ENCODE measurements at places on chromosomes 12 and 14. TPM values are rescaled to one million over a fixed set of nuclear protein-coding genes. Genes with fewer than 3 reads are reported as not detected.
A peak's percentile ranks its signal among the peaks of the same experiment; 100 is the strongest.

DNA sequence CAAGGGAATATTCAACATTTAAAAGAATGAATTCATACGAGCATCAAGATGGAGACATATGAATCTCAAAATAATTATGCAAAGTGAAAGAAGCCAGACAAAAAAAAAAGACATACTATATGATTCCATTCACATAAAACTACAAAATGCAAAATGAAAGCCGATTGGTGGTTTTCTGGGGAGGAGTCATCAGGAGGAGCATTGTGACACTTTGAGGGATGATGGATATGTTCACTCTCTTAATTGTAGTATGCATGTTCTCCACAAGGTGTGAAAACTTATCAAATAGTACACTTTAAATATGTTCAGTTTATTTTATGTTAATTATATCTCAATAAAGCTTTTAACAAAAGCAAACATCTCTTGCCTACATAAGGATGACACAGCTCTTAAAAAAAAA is 13.5 kb downstream of the OLR1 start:
- H3K27me3 ChIP-seq: peaks cover 30% of the 10 kb centered on the region
- no peak overlapping the region for H3K4me3 ChIP-seq
- H3K36me3 ChIP-seq: no peaks in the 10 kb centered on the region

- H3K4me1 ChIP-seq: peaks cover 93% of the 10 kb centered on the region
- H3K36me3 ChIP-seq: peaks cover 96% of the 10 kb centered on the region
- peak overlapping the region; percentile 76 for H3K4me3 ChIP-seq
- peak overlapping the region; percentile 98 for H3K27ac ChIP-seq
- H3K27me3 ChIP-seq: no peaks in the 10 kb centered on the region
- DNase-seq: peak; percentile 87
Measured at GRCh38 chr14:22536853-22537338, 52.1 kb downstream of the DAD1 start.

GRCh38 chr12:91287753-91288152 is 105.1 kb upstream of the DCN start:
- no peak overlapping the region for H3K4me3 ChIP-seq
- DNase-seq: no peak
- no peak overlapping the region for H3K27ac ChIP-seq
- H3K27me3 ChIP-seq: no peaks in the 10 kb centered on the region
- no peaks in the 10 kb centered on the region for H3K4me1 ChIP-seq
- no peaks in the 10 kb centered on the region for H3K36me3 ChIP-seq

DNA sequence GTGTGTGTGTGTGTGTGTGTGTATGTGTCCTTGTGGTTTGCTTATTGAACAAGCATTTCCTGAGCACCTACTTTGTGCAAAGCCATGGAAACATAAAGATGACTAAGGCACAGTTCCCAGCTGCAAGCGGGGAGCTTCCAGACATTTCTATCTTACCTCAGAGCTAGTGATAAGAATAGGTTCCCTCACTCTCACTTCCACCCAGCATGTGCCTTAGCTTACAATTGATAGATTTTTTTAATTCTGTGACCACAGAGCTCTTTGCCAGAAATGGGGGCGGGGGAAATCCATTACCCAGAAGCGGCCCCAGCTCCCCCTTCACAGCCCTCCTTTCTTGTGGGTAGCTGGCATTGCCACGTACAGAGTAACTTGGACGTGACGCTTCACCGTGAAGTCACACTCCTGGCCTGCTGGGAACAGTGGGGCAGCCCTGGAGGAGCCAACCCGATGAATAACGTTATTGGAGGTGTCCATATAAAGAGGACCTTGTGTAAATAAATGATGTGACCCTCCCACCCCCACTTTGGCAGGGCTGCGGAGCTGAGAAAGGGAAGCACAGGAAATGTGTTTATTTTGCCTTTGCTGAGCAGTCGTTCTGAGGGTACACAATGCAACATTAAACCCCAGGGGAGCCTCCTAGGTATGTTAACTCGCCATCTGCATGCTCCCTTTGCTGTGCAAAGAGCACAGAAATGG is 238.9 kb downstream of the CHST11 start:
- DNase-seq: peak; percentile 78
- H3K27me3 ChIP-seq: no peaks in the 10 kb centered on the region

The RTL1 gene
- total RNA-seq: not detected
